Vagina (tissue), 2 donors: ENCODE measurements at places on chromosomes 13 and 19. TPM values are rescaled to one million over a fixed set of nuclear protein-coding genes. Genes with fewer than 3 reads are reported as not detected.

- no peaks in the 10 kb centered on the region for H3K36me3 ChIP-seq
- H3K4me3 ChIP-seq, result no peak overlapping the region
- H3K27me3 ChIP-seq, result no peaks in the 10 kb centered on the region
- H3K27ac ChIP-seq, result no peak overlapping the region
- DNase-seq, result no peak
Measured at GRCh38 chr13:26989261-26989956, 182.2 kb downstream of the USP12 start.

DNA sequence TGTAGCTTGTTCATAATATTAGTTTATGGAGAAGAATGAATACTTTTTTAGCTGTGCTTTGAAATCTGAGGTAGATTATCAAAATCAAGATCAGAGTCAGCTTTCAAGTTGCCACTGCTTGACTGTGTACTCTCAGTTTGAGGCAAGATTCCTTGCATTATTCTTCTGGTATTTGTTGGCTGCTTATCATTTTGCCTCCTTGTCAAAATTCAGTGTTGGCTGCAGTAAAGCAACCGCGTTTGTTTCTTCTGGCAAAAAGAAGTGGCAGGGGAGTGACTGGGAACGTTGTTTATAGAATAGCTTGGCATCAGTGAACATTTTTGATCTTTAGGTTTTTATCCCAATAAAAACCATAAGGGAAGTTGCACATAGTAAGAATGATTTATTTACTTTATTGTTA is 419.3 kb upstream of the GPC6 start:
- H3K36me3 ChIP-seq, result no peaks in the 10 kb centered on the region
- DNase-seq, result no peak
- H3K4me3 ChIP-seq, result no peak overlapping the region
- no peak overlapping the region for H3K27ac ChIP-seq
- H3K27me3 ChIP-seq, result no peaks in the 10 kb centered on the region
- H3K4me1 ChIP-seq, result no peaks in the 10 kb centered on the region

- no peak for DNase-seq
- no peak overlapping the region for H3K27ac ChIP-seq
- H3K27me3 ChIP-seq, result no peaks in the 10 kb centered on the region
- no peak overlapping the region for H3K4me3 ChIP-seq
Measured at GRCh38 chr13:105446197-105446596, 1089.3 kb downstream of the EFNB2 start.

GRCh38 chr13:79401259-79402070 is 4.6 kb downstream of the RBM26 start:
- no peak overlapping the region for H3K27ac ChIP-seq

- no peaks in the 10 kb centered on the region for H3K36me3 ChIP-seq
- H3K27ac ChIP-seq, result no peak overlapping the region
Measured at GRCh38 chr19:6023085-6023682, 45.2 kb upstream of the RANBP3 start.

DNA sequence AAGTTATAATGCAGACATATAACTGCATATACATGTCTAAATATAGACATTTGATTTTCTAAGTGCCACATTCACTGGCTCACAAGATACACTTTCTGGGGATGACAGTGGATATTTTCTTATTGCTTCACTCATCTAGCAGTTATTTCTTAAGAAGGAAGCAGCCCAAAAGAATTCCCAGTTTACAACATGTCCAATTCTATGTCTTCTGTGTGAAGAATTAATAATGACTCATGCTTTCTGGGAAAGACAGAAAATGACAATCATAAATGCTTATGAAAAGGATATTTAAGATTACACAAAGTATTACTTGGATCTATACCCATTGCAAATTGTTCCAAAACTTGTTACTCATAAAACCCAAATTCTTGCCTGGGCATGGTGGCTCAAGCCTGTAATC is 543.4 kb downstream of the SUCLA2 start:
- H3K27ac ChIP-seq, result no peak overlapping the region
- H3K36me3 ChIP-seq, result no peaks in the 10 kb centered on the region
- no peak for DNase-seq
- H3K4me3 ChIP-seq, result no peak overlapping the region
- H3K27me3 ChIP-seq, result no peaks in the 10 kb centered on the region

- H3K36me3 ChIP-seq, result no peaks in the 10 kb centered on the region
- H3K27me3 ChIP-seq, result no peaks in the 10 kb centered on the region
- no peak overlapping the region for H3K4me3 ChIP-seq
Measured at GRCh38 chr19:34265221-34265650, 10.9 kb downstream of the GARRE1 start.

The RGCC gene
- total RNA-seq, result 212 TPM

GRCh38 chr19:46976845-46977320 is 42.8 kb upstream of the NPAS1 start:
- H3K4me1 ChIP-seq, result peaks cover 99% of the 10 kb centered on the region
- H3K4me3 ChIP-seq, result no peak overlapping the region

GRCh38 chr13:113472355-113473025 is 18.0 kb downstream of the DCUN1D2 start:
- no peaks in the 10 kb centered on the region for H3K27me3 ChIP-seq
- no peaks in the 10 kb centered on the region for H3K36me3 ChIP-seq
- no peaks in the 10 kb centered on the region for H3K4me1 ChIP-seq
- H3K27ac ChIP-seq, result no peak overlapping the region

GRCh38 chr19:51467864-51468544 is 9.8 kb upstream of the SIGLEC8 start:
- H3K4me3 ChIP-seq, result no peak overlapping the region
- no peak for DNase-seq
- no peaks in the 10 kb centered on the region for H3K27me3 ChIP-seq
- no peaks in the 10 kb centered on the region for H3K36me3 ChIP-seq

DNA sequence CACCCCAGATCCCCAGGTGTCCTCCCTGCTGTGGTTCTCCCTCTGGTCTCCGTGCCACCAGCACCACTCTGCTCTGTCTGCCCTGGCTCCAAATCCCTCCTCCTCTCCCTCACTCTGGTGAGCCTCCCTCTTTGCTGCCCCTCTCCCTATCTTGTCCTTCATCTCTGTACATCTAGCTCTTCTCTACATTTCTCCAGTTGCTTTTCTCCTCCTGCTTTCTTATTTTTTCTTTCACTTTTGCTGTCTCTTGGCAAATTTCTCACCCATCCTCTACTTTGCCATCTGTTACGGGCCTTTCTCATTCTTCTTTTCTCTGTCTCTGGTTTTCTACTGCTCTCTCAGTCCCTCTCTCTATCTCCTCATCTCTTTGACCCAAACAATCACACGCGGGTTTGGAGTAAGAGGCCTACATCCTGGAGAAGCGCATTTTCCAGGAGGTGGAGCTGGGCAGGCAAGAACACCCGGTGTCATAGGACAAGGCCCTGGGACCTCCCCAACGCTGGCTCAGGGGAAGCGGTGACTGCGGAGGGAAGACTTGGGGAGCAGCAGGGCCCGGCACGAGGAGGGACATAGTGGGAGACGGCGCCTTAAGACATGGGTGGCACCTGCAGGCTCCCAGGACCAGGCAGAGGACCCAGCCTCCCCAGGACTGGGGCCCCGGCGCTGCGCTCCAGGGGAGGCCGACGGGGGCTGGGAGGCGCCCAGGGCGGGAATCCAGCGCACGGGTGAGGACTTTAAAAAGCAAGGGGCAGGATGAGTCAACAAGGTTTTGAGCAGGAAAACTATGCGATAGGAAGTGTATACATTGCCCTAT is 9.9 kb downstream of the ZNF611 start:
- H3K4me1 ChIP-seq, result no peaks in the 10 kb centered on the region
- H3K4me3 ChIP-seq, result no peak overlapping the region
- no peak overlapping the region for H3K27ac ChIP-seq
- DNase-seq, result no peak

DNA sequence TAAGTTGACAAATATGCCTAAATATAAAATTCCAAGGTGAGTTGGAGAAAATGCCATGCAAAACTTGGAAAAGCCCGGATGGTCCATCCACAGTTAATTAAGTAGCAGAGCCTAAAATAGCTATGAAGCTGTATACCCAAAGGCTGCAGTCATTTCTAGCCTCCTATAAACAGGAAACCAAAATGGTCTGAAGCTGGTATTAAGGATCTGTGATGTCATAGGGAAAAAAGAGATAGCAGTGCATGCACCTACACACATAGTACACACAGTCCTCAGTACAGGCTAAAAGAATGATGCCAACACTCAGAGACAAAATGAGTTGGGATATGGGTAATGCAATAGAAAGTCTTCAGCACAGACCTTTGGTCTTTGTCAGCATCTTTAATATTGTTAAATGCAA is 736.9 kb downstream of the EFNB2 start:
- DNase-seq, result no peak
- no peaks in the 10 kb centered on the region for H3K4me1 ChIP-seq
- H3K36me3 ChIP-seq, result no peaks in the 10 kb centered on the region
- no peak overlapping the region for H3K27ac ChIP-seq

The ZSCAN5B gene
- total RNA-seq, result not detected

GRCh38 chr13:97135883-97136282 is 86.2 kb upstream of the MBNL2 start:
- no peaks in the 10 kb centered on the region for H3K27me3 ChIP-seq
- no peak overlapping the region for H3K4me3 ChIP-seq
- H3K27ac ChIP-seq, result no peak overlapping the region
- DNase-seq, result no peak

- no peaks in the 10 kb centered on the region for H3K36me3 ChIP-seq
- DNase-seq, result no peak
- H3K4me1 ChIP-seq, result peaks cover 9% of the 10 kb centered on the region
- no peak overlapping the region for H3K4me3 ChIP-seq
- H3K27me3 ChIP-seq, result no peaks in the 10 kb centered on the region
Measured at GRCh38 chr19:9881720-9882119, 46.6 kb downstream of the PIN1 start.

DNA sequence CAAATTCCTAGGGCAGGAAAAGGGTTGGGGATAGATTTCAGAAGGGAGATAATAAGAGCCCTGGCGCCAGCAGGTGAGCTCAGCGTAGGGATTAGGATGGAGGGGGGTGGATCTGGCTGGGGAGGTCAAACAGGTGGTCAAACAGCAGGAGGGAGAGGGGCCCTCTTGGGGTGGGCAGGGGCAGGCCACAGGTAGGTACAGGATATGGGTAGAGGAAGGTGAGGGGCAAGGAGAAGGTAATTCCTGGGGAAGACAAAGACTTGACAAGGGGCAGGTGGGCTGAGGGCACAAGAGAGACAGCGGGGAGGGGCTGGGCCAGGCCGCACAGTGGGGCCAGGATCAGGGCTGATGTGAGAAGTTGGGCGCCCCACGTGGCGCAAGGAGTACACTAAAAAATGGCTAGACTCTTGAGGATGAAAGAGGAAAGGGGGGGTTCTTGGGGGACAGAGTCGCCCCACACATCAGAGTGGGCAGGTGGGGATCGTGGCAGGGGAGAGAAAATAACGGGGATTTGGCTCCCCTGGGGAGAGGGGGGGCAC is 713 bp downstream of the KRI1 start:
- peaks cover 48% of the 10 kb centered on the region for H3K4me1 ChIP-seq
- H3K4me3 ChIP-seq, result peak overlapping the region; percentile 86
- no peaks in the 10 kb centered on the region for H3K36me3 ChIP-seq

DNA sequence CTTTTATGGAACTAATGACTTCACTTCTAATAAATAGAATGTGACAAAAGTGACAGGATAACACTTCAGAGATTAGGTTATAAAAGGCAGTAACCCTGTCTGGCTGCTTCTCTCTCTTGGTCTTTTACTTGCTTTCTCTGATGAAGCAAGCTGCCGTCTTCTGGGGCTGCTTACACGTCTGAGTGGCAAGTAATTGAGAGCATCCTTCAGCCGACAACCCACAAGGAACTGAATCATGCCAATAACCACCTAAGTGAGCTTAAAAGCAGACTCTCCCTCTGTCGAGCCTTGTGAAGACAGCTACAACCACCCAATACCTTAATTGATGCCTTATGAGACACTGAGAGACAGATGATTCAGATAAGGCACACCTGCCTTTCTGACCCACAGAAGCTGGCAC is 1091.2 kb downstream of the SLITRK1 start:
- DNase-seq, result no peak
- H3K36me3 ChIP-seq, result no peaks in the 10 kb centered on the region
- H3K4me3 ChIP-seq, result no peak overlapping the region
- no peaks in the 10 kb centered on the region for H3K27me3 ChIP-seq
- H3K4me1 ChIP-seq, result no peaks in the 10 kb centered on the region

GRCh38 chr19:48724796-48725753 is 5.5 kb upstream of the MAMSTR start:
- DNase-seq, result no peak
- no peaks in the 10 kb centered on the region for H3K27me3 ChIP-seq
- H3K4me3 ChIP-seq, result no peak overlapping the region

The PRX gene
- 3.2 TPM for total RNA-seq

- DNase-seq, result no peak
- H3K27me3 ChIP-seq, result no peaks in the 10 kb centered on the region
- H3K4me3 ChIP-seq, result no peak overlapping the region
- no peaks in the 10 kb centered on the region for H3K4me1 ChIP-seq
- H3K27ac ChIP-seq, result no peak overlapping the region
Measured at GRCh38 chr13:101673360-101674105, 221.1 kb downstream of the ITGBL1 start.

DNA sequence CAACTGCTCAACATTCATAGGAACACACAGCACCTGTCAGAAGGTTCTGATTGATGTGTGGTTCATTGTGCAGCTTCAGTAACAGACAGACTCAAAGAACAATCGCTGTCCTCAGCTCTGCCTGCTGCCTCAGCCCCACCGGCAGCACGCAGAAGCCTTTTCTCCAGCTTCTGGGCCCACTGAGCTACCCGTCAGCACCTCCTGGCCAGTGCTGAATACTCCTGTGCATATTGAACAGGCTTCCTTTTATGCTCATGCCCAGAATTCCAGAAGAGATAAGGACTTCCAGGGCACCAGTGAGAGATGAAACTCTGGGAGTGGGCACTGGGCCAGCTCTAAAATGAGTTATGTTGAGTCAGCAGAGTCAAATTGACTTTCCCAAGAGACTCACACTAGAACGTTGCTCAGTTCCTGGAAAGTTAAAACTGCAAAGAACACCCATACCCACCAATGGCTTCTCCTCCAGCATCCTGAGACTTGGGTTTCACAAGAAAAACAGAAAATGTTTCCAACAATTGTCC is 119.3 kb downstream of the COL4A1 start:
- peaks cover 31% of the 10 kb centered on the region for H3K36me3 ChIP-seq
- no peak for DNase-seq
- no peak overlapping the region for H3K4me3 ChIP-seq
- no peaks in the 10 kb centered on the region for H3K27me3 ChIP-seq
- H3K4me1 ChIP-seq, result no peaks in the 10 kb centered on the region
- no peak overlapping the region for H3K27ac ChIP-seq
